ENCODE measurements at places on chromosomes 3 and 15.

- no peak for DNase-seq
Measured at GRCh38 chr3:72158639-72159326, 373.8 kb upstream of the PROK2 start.

DNA sequence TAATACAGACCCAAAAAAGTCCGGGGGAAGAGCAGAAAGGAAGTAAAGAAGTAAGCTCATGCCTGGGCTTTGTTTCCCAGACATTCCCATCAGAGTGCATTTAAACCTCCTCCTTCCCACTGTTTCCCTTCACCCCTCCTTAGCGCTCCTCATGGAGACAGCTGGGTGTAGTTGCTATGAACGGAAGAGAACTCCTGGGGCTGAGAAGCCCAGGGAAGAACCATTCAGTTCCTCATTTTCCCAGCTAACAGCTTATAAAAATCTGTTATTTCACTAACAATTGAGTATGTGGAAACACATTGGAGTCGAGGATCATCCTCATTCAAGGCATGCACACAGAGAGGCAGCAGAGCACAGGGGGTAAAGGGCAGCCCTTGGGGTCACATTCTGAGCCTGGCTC lies 299.3 kb downstream of the SHQ1 start:
- DNase-seq = no peak

GRCh38 chr3:177721864-177722785 lies 524.8 kb upstream of the TBL1XR1 start:
- DNase-seq = no peak

GRCh38 chr3:57227930-57228751 lies 612 bp downstream of the APPL1 start:
- DNase-seq = no peak

- no peak for DNase-seq
Measured at GRCh38 chr3:23711916-23712494, 93.8 kb upstream of the UBE2E1 start.

DNA sequence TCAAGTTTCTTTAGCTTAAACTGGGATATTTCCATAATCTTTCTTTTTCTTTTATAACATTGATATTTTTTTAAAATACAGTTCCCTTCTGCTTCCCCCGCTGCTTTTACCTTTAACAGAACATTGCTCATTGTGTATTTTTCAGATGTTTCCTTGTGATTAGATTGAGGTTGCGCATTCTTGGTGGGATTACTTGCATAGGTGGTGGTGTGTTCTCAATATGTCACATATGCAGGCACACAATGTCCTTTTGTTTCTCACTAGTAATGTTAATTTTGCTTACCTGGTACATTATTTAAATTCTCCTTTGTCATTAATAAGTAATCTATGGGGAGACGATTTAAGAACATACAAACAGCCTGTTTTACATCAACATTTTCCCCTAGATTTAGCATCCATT lies 48.2 kb downstream of the HMG20A start:
- no peak for DNase-seq

DNA sequence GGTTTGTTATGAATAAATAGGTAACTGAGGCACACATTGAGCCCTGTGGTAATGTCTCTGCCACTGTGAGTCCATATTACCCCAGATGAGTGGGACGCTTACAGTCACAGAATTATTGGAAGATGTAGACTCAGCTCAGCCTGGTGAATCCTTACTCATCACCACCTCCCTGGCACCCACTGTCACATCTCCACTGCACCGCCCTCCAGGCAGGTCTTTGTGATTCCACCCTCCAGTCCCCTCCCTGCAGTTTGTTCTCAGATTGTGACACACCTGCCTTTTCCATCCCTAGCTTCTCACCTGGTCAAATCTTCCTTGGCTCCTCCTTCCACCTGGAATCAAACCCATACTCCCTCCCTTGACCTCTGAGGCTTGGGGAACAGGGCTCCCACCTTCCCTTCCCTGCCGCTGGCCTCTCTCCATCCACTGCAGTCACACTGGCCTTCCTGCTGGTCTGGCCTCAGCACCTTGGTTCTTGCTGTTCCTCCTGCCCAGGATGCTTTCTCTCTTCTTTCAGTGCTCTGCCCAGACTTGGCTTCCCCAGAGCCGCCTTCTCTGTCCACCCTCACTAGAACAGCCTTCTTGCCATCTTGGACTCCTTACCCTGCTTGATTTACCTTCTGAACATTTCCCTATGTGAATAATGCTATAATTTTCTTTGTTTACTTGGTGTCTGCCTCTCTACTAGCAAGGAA lies 9.4 kb downstream of the SLC6A20 start:
- DNase-seq = no peak

- no peak for DNase-seq
Measured at GRCh38 chr15:69031013-69032001, 16.8 kb downstream of the NOX5 start.

GRCh38 chr3:154981664-154982063 lies 98.5 kb upstream of the MME start:
- DNase-seq = no peak

DNA sequence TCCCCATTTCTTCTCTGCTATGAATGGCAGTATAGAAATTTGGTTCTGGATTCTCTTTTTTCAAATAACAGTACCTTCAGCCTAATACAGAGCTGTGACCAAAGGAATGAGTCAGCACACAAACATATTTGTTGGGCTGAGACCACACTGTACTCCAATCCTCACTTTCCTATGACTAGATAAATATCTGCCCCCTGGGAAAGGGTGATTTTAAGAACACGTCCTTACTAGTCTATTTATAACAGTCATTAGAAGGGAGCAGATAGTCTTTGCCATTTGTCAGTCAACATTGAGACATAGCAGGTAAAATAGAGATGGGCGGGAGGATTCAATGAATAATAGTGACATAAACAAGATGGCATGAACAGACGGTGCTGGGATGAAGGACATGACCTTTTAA lies 461.3 kb downstream of the MCTP2 start:
- DNase-seq = no peak

DNA sequence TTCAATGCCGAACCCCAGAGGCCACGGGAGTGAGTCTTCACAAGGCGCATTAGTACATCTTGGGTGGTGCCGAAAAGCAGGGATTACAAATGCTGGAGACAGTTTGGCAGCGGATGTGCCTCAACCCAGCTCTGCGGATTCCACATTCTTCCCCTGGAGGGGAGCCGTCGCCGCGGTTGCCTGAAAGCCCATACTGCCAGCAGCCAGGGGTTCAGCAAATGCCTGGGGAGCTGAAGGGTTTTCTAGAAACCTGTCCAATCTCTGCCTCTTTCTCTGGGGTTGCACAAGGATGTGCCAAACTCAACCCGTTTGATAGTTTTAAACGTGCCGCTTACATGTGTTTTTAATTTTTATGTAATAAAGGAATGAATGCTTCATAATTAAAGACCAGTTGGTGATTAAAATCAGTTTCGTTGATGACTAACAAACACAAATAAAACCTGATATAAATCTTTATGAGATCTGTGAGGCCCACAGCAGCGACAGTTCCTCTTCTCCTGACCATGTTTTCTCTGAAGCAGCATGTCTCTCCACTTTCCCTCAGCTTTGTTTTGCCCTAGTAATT lies 74.6 kb upstream of the LEKR1 start:
- no peak for DNase-seq

- no peak for DNase-seq
Measured at GRCh38 chr3:126464093-126464492, 11.6 kb downstream of the ZXDC start.

DNA sequence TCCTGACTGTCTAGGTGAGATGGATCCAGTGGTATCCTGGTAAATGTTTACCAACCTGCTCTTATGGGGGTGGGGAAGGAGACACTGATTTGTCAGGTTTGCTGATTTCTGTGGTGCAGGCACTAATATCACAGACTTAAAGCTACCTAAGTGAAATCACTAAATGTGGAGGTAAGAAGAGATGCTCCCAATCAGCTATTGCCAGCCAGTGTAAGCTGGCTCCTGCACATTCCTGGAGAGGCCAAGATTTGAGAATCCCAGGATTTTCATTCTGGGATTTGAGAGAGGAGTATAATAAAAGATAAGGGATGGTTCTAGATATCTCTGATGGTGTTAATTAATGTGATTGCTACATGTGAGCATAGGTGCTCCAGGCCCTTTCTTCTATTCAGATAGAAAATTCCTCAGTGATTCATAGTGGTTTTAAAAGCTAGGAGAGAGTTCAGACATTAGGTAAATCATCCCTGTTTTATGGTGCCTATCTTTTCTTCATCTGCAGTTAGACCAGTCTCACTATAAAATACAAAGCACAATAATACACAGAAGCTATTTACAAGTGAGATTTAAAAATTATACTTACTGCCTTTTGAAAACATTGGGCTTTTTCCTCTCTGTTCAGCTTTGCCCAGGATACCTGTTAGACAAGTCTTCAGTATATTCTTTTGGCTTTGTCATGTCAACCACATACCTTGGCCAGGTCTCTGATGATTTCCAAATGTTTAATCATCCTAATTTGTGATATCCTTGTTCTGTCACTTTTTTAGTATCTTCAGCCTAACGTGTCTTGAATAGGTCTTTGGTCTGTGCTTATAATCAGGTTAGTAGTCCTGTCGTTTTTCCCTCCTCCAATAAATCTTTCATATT lies 90.9 kb downstream of the MBNL1 start:
- DNase-seq = no peak

DNA sequence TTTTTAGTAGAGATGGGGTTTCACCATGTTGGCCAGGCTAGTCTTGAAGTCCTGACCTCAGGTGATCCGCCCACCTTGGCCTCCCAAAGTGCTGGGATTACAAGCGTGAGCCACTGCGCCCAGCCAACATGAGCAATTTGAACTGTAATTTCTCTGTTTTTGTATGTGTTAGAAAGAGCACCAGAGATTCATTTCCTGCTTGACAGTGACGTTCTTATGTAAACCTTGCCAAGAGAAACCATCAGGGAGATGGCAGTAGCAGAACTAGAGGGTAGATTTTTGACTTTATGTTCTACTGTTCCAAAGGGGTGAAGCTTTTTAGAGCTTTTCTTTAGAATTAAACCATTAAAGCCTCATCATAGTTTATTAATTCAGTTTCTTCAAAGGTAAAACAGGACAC lies 148.1 kb upstream of the UMPS start:
- DNase-seq = no peak

DNA sequence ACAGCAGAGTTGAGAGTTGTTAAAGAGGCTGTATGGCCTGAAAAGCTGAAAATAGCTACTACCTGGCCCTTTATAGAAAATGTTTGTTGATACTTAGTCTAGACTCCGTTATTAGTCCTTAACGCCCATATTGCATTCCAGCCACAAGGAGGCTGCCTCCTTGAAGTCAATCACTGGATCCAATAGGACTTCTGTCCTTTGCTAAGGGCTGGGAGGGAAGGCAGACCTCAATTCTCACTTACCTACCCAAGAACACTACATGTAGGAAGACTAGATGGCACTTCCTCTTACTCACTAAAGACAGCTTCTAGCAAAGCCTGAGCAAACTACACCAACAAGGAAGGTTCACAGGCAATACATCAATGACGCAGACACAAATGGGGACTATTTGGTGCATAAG lies 139.5 kb upstream of the HACD2 start:
- DNase-seq = no peak

DNA sequence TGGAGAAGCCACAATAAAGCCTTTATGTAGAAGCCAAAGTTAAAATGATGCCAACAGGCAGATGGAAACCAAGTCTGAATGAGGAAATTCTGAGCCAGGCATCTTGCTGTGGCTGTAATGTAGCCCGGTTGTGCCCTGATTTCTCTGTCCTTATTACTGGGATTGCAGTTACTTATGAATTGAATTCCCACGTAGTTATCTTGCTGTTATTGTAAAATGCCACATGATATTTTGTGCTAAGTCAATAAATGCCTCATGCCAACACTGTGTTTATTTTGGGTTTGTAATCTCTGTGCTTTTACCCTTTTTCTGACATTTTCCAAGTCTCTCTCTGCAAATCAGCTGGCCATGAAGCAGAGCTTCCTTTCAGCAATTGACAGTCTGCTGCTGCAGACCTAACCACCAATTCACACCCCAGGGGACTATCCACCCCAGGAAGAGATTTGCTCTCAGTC lies 486.1 kb upstream of the GOLIM4 start:
- no peak for DNase-seq

GRCh38 chr3:102415553-102415952 lies 19.3 kb upstream of the ZPLD1 start:
- no peak for DNase-seq

GRCh38 chr3:11349446-11349845 lies 77.2 kb downstream of the ATG7 start:
- no peak for DNase-seq

DNA sequence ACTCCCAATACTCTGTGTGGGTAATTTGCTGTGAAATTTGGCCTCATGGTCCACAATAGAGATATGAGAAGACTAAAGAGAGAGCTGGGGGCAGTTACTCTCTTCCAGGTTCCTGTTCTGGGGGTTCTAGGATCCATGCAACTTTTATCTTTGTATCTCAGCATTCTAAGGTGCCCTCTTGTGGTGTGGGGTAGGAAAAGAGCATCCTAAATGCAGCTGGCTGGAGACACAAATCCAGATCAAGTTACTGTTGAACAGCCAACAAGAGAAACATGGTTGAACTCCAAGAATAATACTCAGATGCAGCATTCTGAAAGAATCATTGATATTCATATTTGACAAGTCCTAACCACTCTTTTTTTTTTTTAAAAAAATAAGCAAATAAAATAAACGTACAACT lies 238.2 kb downstream of the GREM1 start:
- no peak for DNase-seq

DNA sequence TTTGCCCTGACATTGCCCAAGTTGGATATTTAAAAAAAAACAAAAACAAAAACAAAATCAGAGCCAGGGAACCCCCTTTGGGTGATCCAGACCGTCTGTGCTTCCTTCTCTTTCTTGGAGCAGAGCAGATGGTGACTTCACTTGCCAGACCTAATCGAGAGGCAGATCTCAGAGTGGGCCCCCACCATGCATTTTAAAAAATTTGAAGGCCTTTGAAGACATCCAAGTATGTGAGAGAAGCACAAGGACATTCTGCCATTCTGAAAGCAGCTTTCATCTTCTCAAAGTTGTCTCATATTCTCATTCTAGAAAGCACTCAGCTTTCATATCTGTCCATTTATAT lies 93.3 kb downstream of the SV2B start:
- DNase-seq = no peak

DNA sequence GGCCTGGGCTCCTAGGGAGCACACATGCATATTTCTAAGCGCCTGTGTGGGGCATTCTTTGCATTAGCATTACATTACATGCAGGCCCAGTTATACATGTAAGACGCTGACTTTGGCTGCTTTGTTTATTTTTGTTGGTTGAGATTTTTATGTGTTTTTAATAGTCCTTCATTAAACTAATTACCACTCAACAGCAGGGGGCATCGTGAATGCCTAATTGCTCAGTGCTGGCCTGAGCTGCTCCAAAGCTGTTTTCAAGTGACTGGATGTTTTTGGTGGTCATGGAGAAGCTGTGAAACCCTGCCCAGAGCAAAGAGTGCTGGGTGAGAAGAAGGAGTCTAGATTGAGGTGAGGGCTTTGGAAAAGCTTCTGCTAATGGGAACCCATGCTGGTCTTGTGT lies 41.5 kb downstream of the GPD1L start:
- no peak for DNase-seq

- DNase-seq = no peak
Measured at GRCh38 chr3:59056706-59057105, 6.9 kb upstream of the CFAP20DC start.

DNA sequence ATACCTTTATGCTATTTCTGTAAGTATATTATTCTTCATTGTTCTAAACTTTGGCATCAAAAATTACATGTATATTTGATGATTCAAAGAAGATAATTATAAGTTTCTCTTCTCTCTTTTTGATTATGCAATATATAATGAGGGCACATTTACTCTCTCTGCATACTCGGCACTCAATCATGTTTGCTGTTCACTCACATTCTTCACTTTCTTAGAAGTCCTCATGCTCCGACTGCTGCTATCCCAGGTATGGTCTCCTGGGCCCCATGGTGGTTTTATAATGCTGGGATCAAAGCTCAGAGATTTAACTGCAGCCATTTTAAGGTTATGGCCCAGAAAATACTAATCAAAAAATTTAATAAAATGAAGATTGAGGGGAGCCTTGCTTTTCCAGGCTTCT lies 529.7 kb upstream of the IL12A start:
- DNase-seq = no peak
